ENCODE measurements at places on chromosomes 1 and 21. TPM values are rescaled to one million over a fixed set of nuclear protein-coding genes. Genes with fewer than 3 reads are reported as not detected.

DNA sequence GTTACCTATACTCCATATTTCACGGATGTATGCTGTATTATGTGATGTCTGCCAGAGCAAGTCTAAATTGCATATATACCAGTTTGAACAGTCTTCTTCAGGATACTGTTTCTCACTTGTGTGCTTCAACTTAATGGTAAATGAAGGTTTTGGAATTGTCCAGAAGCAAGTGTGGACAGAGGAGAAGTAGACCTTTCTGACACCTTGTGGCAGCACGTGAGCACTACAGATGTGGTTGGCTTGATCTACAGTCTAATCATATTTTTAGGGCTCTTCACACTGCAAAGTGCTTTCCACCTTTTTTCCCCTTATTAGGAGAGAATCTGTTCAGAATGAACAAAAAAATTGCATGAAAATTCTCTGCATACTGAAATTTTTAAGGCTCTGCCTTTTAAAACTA lies 10.9 kb downstream of the MORC3 start:
- no peak for DNase-seq

CELA3A gene
- total RNA-seq: not detected

GRCh38 chr21:26127073-26127814 lies 43.3 kb downstream of the APP start:
- DNase-seq: no peak

DNA sequence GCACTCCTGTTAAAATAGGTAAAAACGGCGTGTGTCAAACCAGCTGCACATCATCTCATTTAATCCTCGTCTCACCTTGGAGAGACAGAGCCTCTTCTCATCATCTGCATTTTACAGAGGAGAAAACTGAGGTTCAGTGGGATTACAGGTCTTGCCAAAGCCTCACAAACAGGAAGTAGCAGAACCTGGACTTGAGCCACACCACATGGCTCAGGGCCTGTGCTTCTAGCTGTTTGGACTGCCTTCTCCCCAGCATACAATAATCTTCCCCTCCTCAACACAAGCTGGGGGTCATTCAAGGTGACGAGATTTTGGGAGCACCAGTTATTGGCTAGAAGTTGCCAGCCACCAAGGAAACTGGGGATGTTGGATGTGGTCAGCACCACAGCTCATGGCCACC lies 167.9 kb upstream of the ZC3H12A start:
- no peak for DNase-seq

GRCh38 chr21:43578677-43579303 lies 80.5 kb downstream of the HSF2BP start:
- no peak for DNase-seq

HSD17B7 gene
- 3.6 TPM for total RNA-seq

DNA sequence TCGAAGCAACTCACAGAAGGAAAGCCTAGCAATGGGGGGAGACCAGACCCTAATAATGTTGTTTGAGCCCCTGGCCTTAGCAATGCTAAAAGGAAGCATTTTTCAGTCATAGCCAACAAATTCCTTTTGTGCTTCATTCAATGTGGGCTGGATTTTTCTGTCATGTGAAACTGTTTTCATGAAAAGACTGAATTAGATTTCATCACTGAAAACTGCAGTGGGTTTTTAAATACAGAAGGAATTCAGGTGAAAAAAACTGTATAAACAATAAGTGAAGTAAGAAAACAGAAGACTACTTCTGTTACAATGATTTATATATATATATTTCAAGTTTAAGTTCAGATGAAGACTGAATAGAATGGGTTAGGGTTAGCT lies 204.8 kb downstream of the SMYD3 start:
- DNase-seq: no peak

DNA sequence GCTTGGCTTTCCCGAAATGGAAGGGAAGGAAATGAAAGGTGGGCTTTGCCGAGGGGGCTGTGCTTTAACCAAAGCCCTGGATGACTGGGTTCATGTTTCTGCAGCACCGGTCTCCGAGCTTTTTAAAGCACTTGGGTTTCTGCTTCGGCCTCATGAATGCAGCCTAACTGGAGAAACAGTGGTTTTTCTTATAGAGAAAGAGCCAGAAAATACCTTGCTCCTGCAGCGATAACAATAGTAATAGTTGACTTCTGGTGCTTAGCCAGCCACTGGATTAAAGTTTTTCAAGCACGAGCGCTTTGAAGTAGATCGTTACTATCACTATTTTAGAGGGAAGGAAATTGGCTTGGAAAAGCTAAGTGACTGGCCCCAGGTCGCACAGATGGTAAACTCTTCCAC lies 500 bp upstream of the DOCK7 start:
- no peak for DNase-seq

DNA sequence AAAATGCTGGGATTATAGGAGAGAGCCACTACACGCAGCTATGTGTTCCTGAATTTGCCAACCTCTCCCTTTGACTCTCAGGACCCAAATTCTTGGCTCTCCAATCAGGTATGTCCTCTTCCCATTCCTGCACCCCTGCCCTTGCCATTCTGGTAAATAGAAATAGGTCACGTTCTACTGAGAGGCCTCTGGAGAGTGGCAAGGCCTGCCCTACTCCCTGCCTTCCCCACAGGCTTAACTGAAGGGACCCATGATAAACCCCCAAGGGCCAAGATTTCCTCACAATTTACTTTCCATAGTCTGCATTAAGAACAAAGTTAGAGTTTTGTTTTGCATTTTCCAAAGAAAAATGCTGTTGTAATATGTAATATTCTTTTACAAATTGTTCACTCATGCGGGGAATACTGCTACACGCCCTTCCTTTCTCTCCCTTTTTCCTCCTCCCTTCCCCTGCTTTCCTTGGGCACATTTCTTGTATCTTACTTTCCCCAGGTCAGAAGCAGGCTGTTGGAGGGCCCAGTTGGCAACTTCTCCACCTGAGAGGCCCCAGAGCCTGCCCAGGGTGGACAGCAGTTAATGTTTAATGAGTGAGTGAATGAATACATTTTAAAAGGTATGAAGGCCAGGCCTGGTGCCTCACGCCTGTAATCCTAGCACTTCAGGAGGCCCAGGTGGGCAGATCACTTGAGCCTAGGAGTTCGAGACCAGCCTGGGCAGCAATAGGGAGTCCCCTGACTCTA lies 33.9 kb upstream of the PUM1 start:
- no peak for DNase-seq

GRCh38 chr1:10155087-10155712 lies 55.2 kb upstream of the KIF1B start:
- no peak for DNase-seq

DNA sequence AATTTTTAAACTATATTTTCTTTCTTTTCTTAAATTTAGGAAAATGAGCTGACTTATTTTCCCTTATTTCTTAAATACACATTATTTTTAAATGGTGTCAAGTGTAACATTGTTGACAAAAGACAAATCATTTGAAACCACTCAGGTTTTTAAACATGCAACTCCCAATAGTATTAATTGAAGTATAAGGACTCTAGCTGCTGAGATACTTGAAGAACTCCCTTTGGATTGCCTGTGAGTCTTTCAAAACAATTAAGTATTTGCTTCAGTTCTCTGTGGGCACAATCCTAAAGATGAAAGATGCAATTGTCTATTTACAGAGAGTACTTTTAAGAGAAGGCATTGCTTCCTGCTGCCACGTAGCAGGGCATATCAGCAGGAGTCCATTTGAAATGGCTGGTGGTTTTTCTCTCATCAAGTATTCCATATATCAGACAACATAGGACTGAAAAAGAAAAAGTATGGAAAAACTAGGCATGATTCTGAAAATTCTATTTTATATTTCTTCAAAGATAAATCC lies 373.4 kb downstream of the NEGR1 start:
- no peak for DNase-seq

- peak; percentile 78 for DNase-seq
Observed at GRCh38 chr21:26719750-26720149, 125.5 kb downstream of the ADAMTS1 start.

DNA sequence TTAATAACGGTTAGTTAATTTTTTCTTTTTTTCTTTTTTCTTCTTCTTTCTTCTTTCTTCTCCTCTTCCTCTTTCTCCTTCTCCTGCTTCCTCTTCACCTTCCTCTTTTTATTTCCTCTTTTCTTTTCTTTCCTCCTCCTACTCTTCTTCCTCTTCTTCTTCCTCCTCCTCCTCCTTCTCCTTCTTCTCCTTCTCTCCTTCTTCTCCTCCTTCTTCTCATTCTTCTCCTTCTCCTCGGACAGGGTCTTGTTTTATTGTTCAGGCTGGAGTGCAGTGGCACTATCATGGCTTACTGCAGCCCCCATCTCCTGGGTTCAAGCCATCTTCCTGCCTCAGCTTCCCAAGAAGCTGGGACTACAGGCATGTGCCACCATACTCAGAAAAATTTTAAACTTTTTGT lies 13.4 kb upstream of the ACBD3 start:
- no peak for DNase-seq

CFAP141 gene
- not detected for total RNA-seq

DNA sequence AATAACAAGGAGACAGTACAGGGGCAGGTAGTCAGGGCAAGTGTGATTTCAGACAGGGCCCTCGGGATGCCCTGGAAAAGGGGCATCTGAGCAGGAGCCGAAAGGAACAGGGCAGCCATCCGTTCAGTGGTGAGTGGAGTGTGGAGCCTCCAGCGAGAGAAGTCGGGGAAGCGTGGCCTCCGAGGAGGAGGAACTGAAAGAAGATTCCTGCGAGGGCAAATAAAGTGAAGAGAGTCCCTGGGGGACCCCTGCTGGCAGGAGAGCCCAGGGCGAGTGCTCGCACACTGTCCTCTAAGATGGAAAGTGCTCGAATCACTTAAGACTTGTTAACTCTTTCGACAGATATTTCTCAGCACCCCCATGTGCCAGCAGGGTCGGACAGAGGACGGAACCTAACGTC lies 3.5 kb upstream of the UTS2 start:
- DNase-seq: no peak

- no peak for DNase-seq
Observed at GRCh38 chr1:236035681-236036101, 29.2 kb downstream of the NID1 start.

SV2A gene
- total RNA-seq: 0.32 TPM

RNU1-3 gene
- 1,264 TPM for total RNA-seq

DNA sequence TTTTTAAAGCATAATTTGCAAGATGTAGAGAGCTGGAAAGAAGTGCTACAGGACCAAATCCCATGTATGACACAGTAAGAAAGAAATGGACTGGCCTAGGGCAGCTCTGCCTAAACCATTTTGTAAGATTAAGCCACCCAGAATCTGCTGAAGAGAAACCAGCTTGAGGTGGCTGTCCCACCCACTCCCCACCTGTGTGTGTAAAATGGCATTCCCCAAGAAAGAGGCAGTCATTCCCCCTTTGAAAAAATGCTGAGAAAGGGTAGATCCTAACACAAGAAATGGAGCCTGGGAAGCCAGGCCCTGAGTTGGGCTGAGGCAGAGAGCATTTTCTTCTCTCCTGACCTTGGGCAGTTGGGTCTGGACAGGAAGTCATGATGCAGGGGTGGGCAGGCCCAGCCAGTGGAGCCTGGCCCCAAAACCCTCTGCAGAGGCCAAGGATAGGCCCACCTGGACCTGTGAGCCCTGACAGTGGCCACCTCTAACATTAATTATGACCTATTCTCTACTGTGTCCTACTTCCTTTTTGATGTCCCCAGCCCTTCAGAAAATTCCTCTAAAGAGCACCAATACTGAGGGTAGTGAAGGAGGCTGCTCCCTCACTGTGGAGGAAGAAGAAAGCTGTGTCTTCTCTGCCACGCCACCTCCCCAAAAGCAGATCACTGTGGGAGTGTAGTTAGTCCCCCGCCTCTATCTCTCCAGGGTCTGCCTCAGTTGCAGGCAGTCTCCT lies 94.0 kb downstream of the EDEM3 start:
- no peak for DNase-seq

DNA sequence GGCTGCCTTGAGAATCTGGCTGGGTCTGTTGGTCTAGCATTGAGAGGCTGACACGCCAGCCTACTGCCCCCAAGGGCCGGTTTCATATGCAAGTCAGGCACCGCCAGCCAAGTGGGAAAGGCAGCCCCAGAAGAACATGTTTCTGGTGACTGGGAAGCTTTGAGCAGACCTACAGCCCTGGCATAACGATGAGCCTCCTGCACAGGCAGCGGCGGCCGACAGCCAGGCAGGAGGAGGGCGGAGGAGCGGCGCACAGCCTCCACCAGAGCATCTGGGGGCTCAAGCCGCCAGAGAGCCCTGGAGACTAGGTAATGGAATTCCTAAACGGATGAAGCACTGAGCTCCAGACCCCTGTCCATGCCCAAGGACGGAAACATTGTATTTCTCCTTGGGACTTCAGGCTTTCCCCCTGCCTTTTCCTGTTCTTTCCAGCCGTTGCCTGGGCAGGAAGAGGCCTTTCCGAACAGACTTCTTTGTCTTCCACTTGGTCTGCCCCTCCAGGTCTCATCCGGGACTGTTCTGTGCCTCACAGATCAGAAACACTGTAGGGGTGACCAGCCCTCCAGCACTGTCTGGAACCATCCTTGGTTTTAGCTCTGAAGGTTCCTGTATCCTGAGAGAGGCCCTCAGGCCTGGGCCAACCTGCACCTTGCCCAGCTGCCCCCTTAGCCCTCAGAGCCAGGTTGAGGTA lies 59.5 kb downstream of the IRF2BP2 start:
- no peak for DNase-seq

- DNase-seq: no peak
Observed at GRCh38 chr1:208154679-208155642, 89.2 kb downstream of the PLXNA2 start.

RPL22 gene
- total RNA-seq: 417 TPM

ADGRB2 gene
- total RNA-seq: 1.8 TPM

GRCh38 chr1:94120570-94120901 lies 412 bp downstream of the ABCA4 start:
- no peak for DNase-seq

GRCh38 chr21:44579056-44579832 lies 1.2 kb downstream of the KRTAP10-5 start:
- no peak for DNase-seq

DNA sequence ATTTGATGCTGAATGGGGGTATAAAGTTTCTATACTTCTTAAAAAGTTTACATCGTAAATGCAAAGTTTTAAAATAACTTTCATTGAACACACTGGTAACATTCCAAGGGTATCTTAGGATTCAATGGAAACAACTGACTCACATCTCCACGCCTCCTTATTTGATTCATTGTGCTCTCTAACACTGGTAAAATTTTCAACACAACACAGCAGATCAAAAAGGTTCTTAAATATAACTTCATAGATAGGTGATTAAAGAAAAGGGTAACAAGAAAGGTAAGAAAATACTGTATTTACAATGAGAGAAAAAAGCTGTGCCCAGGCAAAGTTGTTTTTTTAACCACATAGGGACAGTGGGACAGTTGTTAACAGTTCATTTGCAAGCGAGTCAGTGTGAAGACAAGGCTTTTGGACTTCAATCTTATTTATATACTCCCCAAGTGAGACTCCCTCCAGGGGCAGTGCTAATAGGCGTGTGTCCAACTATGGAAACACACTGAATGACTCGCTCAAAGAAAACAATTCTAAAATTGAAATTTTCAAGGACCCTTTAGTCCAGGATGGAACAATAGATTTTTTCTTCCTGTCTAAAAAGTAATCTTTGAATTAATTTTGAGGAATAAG lies 140.5 kb downstream of the TIAM1 start:
- DNase-seq: no peak

- DNase-seq: no peak
Observed at GRCh38 chr1:24898152-24898908, 31.7 kb downstream of the RUNX3 start.

- no peak for DNase-seq
Observed at GRCh38 chr1:3014050-3014440, 7.2 kb upstream of the ACTRT2 start.

F5 gene
- not detected for total RNA-seq

GRCh38 chr21:28229814-28230213 lies 762.9 kb downstream of the LTN1 start:
- no peak for DNase-seq

GRCh38 chr1:26164861-26165842 lies 3.6 kb downstream of the C1orf232 start:
- DNase-seq: no peak

GRCh38 chr1:111372336-111372965 lies 55.1 kb downstream of the OVGP1 start:
- no peak for DNase-seq
